CD8-positive, alpha-beta T cell (primary cell): ENCODE measurements at places on chromosomes 6 and 20.

DNA sequence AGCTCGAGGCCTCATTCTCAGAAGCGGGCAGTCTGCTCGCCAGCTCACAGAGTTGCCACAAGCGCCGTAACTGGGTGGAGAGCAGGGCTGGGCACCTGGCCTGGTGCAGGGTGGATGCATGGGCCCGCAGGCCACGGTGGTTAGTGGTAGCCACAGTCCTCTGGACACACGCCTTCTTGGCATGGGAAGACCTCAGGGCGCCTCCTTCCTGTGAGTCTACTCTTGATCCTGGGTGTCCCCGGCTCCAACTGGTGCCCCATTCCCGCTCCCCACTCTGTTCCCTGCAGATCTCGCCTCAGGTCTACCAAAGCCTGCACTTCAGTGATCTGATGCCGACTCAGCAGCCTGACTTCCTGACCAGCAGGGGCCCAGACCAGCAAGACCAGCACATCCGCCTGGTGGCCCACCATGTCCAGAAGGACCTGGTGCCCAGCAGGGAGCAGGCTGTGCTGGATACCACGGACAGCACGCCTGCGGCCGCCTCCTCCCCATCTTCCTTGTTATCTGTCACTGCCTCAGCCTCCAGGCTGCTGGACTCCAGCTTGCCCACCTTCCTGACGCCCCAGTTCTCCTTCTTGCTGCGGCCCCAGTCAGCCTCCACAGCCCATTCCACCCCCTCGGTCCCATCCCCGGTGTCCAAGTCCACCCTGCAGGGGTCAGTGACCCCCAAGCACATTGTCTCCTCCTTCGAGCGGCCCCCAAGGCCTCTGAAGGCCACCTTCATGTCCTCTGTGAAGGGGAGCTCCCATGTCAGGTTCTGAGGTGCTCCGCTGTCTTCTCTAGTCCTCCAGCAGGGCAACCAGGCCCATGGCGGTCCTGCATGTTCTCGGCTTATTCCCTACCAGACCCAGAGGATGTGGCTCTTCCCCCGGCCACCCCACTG, 43.1 kb downstream of the SUN5 start:
- DNase-seq: no peak

DNA sequence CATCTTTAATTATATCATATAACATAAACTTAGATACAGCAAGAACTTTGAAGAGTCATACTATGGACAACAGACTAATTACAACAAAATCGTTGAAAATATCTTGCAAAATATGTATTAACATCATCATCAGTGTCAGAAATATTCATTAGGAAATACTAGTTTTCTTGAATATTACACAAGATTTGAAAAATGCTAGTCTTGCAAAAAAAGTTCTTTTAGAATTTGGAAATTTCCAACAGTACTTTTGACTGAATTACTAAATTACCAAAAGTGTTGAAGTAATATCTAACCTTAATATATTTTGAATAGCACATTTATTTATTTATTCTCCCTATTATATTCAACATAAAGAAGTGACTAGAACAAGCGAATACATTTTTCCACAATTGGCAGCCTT, 1224.8 kb upstream of the EYS start:
- DNase-seq: no peak

DNA sequence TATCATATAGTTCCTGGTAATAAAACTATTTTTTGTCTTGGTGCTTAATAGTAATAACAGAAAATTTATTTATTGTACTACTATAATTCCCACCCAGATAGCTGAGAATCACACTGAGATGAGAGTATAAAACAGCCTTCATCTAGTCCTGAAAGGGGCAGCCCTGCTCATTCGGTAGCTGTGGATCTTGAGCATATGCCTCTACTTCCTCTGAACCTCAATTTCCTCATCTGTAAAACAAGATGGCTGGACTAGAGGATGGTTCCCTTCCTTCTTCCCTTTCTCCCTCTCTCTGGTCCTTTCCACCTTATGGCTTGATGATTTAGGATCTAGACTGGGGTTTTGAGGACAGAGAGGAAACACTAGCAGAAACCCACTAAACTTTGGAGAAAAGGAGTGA, 15.0 kb downstream of the FKBP5 start:
- DNase-seq: no peak

- DNase-seq: no peak
These were observed 40.5 kb downstream of the SNAP25 start for GRCh38 chr20:10259166-10259565.

DNA sequence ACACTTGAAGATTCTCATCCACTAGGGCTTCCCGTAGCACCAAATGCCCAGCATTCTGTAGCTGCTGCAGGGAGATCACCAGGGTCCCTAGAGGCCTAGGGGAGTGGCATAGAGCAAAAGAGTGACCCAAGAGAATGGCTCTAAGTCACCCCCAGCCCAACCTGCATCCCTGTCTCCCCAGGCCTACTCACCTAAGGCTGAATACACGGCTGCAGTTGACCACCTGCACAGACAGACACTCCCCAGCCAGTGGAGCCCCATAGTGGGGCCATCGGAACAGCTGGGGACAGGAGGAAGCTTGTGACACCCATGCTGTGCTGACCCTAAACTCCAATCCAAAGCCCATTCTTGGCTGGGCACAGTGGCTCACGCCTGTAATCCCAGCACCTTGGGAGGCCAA, 9.5 kb upstream of the SPAG4 start:
- no peak for DNase-seq

- DNase-seq: no peak
These were observed 20.9 kb upstream of the PNPLA1 start for GRCh38 chr6:36248980-36249379.

- no peak for DNase-seq
These were observed 2.3 kb upstream of the TTBK1 start for GRCh38 chr6:43240950-43241349.

DNA sequence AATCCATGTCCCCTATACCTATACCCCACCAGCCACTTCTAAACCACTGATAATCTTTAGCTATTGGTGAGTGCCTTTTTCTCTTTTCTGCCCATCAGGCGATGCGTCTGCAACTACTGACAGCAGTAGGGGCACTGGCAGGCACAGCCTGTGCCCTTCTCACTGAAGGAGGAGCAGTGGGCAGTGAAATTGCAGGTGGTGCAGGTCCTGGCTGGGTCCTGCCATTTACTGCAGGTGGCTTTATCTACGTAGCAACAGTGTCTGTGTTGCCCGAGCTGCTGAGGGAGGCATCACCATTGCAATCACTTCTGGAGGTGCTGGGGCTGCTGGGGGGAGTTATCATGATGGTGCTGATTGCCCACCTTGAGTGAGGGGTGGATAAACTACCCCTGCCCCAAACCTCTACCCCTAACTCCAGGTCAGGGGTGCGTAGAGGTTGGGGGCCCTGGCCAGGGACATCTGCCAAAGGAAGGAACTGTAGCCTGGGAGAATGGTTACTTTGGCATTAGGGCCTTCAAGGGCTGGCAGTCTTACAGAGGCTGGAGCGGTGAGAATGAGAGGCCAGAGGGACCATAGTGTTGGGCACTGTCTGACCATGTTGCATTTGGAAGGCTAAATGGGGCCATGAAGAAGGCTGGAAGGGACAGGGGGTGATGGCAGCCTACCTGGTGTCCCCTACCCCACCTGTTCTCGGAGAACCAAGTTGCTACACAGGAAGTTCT, 851 bp upstream of the HSD17B8 start:
- DNase-seq: no peak

DNA sequence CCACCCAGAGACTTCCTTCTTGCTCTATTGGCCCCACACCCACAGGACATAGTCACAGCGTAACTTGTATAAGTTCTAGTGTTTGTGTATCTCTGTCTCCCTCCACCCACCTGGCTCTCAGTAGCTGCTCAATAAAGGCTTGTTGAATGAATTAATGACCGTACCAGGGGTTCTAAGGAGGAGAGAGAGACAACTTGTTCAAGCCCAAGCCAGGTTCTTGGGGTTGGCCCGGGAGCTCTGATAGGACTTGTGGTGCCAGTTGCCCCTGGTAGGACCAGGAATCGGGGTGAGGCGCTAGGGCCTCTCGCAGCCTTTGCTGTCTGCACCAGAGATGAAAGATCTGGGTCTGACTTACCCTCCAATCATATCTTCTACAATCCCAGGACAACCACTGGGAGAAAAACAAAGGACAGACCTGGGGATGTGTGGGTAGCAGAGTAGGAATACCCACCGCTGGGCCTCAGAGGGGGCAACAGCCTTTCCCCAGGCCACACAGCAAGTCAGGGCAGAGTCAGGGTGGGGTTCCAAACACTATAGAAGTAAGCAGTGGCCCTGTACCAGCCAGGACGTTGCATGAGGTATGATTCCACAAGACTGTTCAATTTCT, 5.3 kb upstream of the TGM2 start:
- DNase-seq: no peak

DNA sequence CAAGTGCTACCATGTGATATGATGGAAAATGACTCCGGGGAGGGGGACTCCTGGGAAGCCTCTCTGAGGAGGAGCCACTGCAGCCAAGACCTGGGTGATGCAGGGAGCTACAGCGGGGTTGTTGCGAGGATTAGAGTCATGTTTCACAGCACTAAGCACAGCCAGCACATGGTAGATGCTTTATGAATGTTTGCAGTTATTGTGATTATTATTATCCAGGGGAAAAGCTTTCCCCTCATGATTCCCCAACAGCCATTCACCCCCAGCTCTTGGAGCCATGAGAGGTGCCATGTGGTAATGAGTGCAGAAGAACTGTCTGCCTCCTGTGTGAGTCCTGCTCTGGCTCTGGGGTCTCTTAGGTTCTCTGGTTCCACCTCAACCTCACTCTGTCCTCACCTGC, 39.9 kb downstream of the RSPO4 start:
- DNase-seq: no peak

DNA sequence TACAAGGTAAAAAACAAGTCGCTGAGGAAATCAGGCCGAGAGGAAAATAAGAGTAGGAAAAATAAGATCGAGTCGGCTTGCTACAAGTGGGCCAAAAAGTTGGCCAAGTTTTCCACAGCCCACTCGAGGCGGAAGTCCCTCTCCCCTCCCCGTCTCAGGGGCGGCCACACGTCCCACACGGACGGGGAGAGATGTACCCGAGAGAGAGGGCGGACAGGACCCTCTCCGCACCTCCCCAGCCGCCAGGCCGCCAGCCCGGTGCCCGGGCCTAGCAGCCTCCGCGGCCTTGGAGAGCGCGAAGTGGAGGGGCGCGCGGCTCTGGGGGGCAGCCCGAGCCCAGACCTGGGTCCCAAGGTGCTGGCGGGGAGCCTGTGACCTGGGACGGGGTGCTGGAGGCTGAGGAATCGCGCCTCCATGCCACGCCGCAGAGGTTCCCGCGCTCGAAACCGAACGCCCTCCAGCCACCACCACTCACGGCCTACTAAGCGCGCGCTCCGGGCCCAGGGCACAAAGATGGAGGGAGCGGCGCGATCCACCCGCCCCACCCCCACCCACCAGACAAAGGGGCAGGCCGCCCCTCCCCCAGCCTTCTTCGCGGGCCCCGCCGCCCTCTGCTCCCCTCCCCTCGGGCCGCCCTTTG, 1.9 kb upstream of the HMGA1 start:
- no peak for DNase-seq

DNA sequence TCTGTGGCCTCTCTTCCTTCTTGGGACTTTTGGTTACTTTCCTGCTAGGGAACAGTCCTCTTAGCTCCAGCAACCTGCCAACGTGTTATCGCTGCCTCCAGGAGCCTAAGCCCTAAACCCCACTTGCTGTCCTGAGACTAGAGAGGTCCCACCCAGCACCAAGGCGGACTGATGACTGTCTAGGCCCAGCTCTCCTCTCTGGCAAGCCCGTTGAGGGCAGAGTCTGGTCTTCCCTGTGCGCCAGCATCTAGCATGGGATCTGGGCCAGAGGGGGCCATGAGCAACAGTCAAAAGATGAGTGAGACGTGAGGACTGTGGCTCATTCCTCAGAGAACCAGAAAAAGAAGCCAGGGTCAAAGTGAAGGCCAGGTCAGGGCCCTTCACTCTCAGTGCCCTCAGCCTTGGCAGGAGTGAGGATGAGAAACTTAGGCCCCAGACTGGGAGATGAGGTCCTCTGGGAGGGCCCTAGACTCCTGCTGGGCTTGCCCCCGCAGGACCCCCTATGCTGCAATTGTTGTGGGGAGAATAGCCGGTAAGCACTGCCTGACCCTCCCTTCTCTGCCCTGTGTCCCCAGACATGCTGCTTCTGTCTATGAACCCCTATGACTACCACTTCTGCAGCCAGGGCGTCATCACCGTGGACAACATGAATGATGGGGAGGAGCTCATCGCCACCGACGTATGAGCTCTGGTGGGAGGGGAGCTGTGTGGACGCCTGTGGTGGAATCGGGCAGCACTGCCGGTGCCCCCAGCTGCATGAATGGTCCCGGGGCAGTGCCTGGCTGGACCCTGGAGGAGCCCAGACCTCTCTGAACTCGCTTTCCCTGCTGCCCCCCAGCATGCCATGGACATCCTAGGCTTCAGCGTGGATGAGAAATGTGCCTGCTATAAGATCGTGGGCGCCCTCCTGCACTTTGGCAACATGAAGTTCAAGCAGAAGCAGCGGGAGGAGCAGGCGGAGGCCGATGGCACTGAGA, 30.9 kb downstream of the MYH7B start:
- DNase-seq: no peak

- DNase-seq: no peak
These were observed 15.3 kb downstream of the TNFAIP3 start for GRCh38 chr6:137882225-137882961.

DNA sequence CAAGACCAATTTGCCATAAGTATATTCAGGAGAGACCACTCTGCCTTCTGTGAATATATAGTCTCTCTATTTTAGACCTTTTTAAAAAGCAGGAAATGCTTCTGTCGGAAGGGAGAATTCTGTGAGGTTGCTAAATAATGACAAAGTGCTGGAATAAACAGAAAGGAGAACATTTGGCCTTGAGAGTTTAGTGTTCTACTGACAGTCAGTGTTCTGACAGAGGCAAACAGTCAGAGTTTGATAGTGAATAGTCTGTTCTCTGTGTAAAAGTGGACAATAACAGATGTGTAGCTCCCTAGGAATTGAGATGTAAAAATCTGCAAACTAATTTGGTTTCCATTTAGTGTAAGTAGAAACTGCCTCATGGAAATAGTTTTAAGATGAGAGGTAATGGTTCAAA, 220.7 kb downstream of the PHF3 start:
- DNase-seq: no peak
